ENCODE measurements at places on chromosomes 4 and X.
A peak's percentile ranks its signal among the peaks of the same experiment; 100 is the strongest.

DNA sequence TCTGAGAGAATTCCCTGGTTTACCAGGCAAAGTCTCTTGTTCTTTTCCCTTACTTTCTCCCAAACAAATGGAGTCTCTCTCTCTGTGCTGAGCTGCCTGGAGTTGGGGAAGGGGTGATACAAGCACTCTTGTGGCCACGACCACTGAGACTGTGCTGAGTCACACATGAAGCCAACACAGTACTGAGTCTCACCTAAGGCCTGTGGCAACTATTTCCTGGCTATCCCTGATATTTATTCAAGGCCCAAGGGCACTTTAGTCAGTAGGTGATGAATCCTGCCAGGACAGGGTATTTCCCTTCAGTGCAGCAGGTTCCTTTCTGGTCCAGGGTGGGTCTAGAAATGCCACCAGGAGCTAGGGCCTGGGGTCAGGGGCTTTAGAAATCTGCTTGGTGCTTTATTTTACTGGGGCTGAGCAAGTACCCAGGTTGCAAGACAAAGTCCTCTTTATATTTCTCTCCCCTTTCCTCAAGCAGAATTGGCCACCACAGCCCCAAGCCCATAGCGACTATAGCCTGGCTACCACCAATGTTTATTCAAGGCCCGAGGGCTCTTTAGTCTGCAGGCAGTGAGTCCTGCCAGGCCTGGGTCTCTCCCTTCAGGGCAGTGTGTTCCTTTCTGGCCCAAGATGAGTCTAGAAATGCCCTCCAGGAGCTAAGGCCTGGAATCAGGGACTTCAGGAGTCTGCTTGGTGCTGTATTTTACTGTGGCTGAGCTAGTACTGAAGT, 10.5 kb downstream of the ARL13A start:
- DNase-seq = no peak

DNA sequence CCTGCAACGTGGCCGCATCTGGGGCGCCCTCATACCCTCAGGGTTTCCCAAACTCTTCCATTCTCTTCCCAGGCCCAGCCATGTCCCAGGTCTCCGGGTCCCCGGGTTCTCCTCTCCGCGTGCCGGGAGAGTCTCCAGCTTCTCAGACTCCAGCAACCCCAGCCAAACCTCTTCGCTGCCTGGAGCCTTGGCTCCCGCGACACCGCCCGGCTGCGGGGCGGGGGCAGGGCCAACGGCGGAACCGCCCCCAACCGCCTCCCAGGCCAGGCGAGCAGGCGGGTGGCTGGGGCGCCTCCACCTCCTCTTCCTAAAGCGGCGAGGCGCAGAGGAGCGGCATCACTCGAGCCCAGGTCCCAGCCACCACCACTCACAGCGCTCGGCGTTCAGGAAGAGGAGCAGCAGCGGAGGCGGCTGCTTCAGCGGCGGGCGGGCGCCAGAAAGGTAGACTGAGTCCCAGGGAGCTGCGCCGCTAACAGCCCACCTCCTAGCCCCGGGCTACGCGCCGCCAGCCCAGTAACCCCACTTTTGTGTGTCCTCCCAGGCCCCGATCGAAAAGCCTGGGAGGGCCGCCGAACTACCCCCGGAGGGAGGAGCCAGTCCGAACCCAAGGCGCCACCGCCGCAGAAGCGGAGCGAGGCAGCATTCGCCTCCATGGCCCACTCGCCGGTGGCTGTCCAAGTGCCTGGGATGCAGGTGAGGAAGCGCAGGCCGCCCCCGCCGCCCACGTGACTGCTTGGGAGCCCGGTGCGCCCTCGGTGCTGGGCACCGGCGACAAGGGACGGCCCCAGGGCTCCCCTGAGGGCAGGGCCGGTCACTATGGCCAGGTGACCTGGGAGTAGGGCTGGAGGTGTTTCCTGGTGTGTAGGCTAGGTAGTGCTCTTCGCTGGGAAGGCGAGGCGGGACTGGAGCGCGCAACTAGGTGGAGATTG, at the start of gene STK26:
TSS of gene STK26 (plus strand) at position 336 of the 929 bp plus-strand sequence. CDS start at position 652, 316 bp downstream.
- peak; percentile 31 for DNase-seq

DNA sequence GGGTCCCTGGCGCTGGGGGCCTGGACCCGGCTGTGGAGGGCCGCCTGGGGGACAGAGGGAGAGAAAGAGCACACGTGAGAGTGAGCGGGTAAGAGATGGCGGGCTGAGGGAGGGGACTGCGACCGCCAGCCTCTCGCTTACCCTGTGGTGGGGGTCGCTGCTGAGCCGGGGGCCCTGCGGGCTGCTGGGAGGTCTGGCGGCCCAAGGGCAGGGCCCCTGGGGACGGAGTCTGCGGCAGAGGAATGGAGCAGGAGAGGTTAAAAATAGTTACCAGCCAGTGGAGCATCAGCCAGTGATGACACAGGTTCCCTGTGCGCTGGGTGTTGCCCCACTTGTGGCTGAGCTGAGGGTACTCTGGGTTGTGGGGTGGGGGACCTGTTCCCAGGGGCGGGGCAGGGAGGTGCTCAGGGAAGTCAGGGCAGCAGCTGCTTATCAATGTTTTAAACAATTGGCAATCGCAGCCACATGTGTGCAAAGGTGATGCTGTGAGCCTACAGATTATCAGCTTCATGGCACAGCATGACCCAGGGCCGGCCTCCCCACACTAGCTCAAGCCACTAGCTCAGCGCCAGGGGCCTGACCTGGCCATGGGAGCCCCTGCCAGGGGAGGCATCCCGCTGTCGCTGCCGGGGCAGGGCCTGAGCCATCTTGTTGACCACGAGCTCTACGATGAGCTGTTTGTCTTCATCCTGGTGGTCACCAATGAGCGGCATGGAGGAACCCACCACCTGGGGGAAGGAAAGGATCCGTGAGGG, 7.5 kb upstream of the TIMP1 start:
- DNase-seq = no peak

- DNase-seq = no peak
Observed at GRCh38 chrX:115642311-115642710, 81.3 kb downstream of the PLS3 start.

GRCh38 chr4:39280770-39281169, 85.4 kb downstream of the RFC1 start:
- DNase-seq = no peak

DNA sequence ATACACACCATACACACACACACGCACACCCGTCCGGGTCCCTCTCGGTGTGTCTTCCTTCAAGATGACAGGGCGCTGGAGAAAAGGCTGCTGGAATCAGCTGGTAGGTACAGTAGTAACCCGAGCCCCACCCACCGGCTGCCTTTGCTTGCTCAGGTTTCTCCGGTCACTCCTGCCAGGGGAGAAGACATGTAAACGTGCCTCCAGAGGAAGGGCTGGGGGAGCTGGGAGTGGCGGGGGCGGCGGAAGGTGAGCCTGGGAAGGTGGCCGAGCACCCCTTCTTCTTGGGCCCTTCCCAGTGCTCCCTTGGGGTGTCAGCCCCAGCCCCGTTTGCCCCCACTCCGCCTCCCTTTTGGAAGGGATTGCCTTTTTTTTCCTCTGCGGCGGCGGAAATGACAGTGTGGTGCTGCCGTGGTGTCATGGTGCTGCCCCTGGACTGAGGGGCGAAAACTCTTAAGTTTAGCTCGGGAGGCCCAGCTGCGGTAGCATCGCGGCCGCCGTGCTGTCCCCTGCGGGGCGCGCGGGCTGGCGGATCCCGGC, at the start of gene MID2:
TSS of gene MID2 (plus strand) at position 169 of the 540 bp plus-strand sequence. CDS start 561 bp downstream, outside the sequence.
- DNase-seq = no peak

Measured in stimulated activated CD8-positive, alpha-beta memory T cell treated with anti-CD3 and anti-CD28 coated beads, Interleukin-7, amount 100 ng/mL, for 24 hours (primary cell).